Kidney (tissue), 22 donors: ENCODE measurements at places on chromosomes 12 and 14. TPM values are rescaled to one million over a fixed set of nuclear protein-coding genes. Genes with fewer than 3 reads are reported as not detected.

RASAL1 gene
- total RNA-seq = 58.3 TPM

GRCh38 chr14:99148131-99148530 lies 123.9 kb downstream of the BCL11B start:
- peaks cover 5% of the 10 kb centered on the region for H3K27me3 ChIP-seq
- no peaks in the 10 kb centered on the region for H3K4me1 ChIP-seq
- DNase-seq = no peak
- no peak overlapping the region for H3K27ac ChIP-seq

- H3K27me3 ChIP-seq = no peaks in the 10 kb centered on the region
- H3K4me3 ChIP-seq = no peak overlapping the region
- H3K27ac ChIP-seq = no peak overlapping the region
- no peaks in the 10 kb centered on the region for H3K4me1 ChIP-seq
- no peaks in the 10 kb centered on the region for H3K36me3 ChIP-seq
These were observed 62.4 kb upstream of the PSMC1 start for GRCh38 chr14:90193925-90194324.

MUCL1 gene
- total RNA-seq = not detected

DNA sequence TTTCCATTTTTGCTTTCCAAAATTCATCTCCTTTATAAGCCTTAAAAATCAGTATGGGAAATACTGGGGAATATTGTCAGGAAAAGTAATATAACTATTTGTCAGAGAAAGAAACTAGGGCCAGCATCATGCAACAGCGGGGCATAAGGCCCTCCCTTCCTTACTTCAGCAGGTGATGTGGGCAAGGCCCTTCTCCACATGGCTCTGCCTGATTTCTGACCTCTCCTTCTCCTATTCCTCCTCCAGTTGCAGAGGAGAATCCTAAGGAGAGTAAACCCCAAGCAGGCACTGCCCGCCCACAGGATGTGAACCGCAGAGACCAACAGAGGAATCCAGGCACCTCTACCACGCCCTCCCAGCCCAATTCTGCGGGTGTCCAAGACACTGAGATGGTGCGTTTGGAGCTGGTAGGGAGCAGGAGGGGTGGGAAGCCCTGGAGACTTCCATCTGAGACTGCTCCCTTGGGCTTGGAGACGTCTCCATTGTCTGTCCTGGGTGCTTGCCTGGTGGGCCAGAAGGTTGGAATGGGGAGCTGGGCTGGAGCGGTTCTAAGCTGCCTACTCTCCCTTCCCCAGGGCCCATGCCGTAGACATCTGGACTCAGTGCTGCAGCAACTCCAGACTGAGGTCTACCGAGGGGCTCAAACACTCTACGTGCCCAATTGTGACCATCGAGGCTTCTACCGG lies 2.7 kb upstream of the SOAT2 start:
- DNase-seq = no peak
- peaks cover 31% of the 10 kb centered on the region for H3K4me1 ChIP-seq
- no peaks in the 10 kb centered on the region for H3K36me3 ChIP-seq
- H3K27me3 ChIP-seq = no peaks in the 10 kb centered on the region

OR11H7 gene
- not detected for total RNA-seq

- no peaks in the 10 kb centered on the region for H3K36me3 ChIP-seq
- H3K4me1 ChIP-seq = peaks cover 17% of the 10 kb centered on the region
- no peaks in the 10 kb centered on the region for H3K27me3 ChIP-seq
- no peak overlapping the region for H3K27ac ChIP-seq
- DNase-seq = no peak
These were observed 1315.3 kb downstream of the TMEM121 start for GRCh38 chr14:106841701-106842100.

- H3K4me3 ChIP-seq = no peak overlapping the region
- no peak for DNase-seq
These were observed 49.1 kb downstream of the KCNA1 start for GRCh38 chr12:4958697-4959375.

NUP37 gene
- 23.2 TPM for total RNA-seq

ITGB7 gene
- total RNA-seq = 14.5 TPM

DNA sequence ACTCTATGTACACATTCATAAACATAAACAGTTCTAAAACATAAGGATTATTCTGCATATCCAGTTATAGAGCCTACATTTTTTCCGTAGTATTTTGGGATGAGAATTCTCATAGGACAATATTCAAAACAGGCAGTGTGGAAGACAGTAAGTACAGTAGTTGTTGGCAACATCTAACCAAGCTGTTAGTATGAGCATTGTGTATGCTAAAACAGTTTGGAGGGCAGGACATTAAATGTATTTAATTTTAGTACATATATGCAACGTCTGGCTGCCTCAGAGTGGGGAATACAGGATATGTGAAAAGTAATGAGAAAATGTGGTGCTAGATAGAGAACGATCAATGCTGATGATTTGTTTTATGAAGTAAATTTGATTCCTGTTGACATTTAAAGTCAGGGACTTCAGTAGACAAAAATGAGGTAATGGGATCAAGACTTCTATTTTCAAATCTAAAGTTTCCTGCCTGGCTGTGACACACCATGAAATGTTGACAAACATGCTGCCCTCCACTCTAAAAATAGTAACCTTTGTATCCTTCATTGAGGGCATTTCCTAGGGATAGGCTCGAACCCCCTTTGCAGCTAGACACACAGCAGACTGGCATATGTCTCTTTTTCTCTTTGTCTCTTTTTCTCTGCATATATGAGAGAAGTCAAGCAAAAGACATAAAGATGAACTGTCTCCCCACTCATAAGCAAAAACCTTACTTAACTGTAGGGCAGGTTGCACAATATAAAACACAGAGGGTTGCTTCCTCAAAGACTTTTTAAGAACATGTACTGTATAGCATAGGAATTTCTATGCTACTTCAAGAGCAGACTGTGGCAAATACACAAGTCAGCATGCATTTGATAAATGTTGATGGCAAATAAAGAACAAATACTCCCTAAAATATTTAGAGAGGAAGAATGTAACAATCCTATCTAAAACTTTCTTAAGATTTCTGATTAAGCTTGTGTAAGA lies 75.5 kb upstream of the GTF2A1 start:
- no peaks in the 10 kb centered on the region for H3K27me3 ChIP-seq
- no peak overlapping the region for H3K4me3 ChIP-seq
- H3K27ac ChIP-seq = no peak overlapping the region
- DNase-seq = no peak

DNA sequence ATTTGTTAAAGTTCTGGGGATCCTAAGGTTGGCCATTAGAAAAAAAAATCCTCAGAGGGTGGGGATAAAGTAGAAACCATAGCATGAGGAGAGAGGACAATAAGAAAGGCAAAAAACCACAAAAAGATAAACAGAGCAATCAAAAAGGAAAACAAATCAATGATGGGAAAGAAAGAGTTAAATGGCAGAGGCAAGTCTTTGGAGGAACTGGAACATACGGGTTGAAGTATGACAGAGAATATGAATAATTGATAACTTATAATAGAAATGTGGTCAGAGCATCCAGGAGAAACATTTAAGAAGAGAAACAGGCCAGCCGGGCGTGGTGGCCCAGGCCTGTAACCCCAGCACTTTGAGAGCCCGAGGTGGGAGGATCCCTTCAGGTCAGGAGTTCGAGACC lies 17.8 kb upstream of the SALL2 start:
- no peak for DNase-seq
- H3K27ac ChIP-seq = no peak overlapping the region
- H3K4me3 ChIP-seq = no peak overlapping the region
- H3K4me1 ChIP-seq = no peaks in the 10 kb centered on the region
- H3K27me3 ChIP-seq = no peaks in the 10 kb centered on the region

GRCh38 chr14:54395716-54396115 lies 1.1 kb upstream of the CDKN3 start:
- no peak for DNase-seq
- no peaks in the 10 kb centered on the region for H3K36me3 ChIP-seq
- peaks cover 4% of the 10 kb centered on the region for H3K4me1 ChIP-seq
- no peaks in the 10 kb centered on the region for H3K27me3 ChIP-seq
- H3K4me3 ChIP-seq = no peak overlapping the region

- no peaks in the 10 kb centered on the region for H3K4me1 ChIP-seq
- DNase-seq = no peak
- no peaks in the 10 kb centered on the region for H3K36me3 ChIP-seq
These were observed 242.2 kb upstream of the NPAS3 start for GRCh38 chr14:32696325-32697091.

ISM2 gene
- 0.57 TPM for total RNA-seq

DNA sequence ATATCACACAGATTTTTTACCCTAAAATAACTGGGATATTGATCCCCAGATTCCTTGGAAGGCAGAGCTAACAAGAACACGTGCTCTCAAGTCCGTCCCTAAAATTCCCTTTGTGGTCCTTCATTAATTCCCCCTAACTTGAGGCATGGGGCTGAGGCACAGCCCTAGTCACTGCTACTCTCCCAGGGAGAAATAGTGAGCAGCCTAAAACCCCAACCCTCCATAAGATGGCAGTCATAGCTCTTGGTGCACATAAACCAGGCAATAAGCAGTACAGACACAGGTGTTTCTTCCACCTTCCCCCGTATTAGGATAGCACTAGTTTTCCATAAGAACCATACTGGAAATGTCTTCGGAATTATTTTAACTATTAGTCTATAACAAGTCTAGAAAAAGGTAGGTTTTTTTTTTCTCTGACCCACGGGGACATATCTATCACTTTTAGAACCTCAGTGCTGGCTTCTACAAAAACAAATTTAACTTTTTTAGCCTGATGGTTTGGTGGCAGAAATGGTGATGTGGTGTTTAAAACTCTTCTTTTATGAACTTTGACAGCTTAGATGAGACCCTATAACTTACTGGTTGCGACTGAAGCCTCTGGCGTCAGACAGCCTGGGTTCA lies 3.1 kb upstream of the ARHGEF40 start:
- H3K27ac ChIP-seq = no peak overlapping the region
- H3K4me3 ChIP-seq = no peak overlapping the region
- no peak for DNase-seq
- H3K36me3 ChIP-seq = no peaks in the 10 kb centered on the region

DNA sequence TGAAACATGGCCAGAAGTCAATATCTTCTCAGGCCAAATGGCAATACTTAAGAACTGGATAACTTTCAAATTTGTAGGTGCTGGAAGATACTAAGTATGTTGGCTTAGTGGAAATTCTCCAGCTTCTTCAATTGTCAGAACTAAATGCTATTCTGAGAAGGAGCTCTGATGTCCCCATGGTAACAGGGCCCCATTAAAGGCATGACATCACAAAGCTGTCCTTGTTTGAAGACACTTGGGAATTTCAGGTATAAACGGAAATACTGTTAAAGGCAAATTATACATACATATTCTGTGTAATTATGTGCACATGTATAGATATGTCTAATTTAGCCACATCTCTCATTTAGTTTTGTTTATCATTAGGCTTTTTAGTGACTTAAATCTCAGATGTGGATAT lies 210.0 kb upstream of the SEL1L start:
- no peak overlapping the region for H3K27ac ChIP-seq
- H3K27me3 ChIP-seq = no peaks in the 10 kb centered on the region
- no peaks in the 10 kb centered on the region for H3K4me1 ChIP-seq
- no peak overlapping the region for H3K4me3 ChIP-seq
- DNase-seq = no peak
- H3K36me3 ChIP-seq = no peaks in the 10 kb centered on the region

GRCh38 chr14:31884776-31885379 lies 192.2 kb upstream of the ARHGAP5 start:
- H3K27ac ChIP-seq = no peak overlapping the region
- no peak overlapping the region for H3K4me3 ChIP-seq
- DNase-seq = no peak
- H3K27me3 ChIP-seq = no peaks in the 10 kb centered on the region

- no peaks in the 10 kb centered on the region for H3K36me3 ChIP-seq
- no peaks in the 10 kb centered on the region for H3K27me3 ChIP-seq
These were observed 16.0 kb downstream of the PDE1B start for GRCh38 chr12:54565310-54565985.

DNA sequence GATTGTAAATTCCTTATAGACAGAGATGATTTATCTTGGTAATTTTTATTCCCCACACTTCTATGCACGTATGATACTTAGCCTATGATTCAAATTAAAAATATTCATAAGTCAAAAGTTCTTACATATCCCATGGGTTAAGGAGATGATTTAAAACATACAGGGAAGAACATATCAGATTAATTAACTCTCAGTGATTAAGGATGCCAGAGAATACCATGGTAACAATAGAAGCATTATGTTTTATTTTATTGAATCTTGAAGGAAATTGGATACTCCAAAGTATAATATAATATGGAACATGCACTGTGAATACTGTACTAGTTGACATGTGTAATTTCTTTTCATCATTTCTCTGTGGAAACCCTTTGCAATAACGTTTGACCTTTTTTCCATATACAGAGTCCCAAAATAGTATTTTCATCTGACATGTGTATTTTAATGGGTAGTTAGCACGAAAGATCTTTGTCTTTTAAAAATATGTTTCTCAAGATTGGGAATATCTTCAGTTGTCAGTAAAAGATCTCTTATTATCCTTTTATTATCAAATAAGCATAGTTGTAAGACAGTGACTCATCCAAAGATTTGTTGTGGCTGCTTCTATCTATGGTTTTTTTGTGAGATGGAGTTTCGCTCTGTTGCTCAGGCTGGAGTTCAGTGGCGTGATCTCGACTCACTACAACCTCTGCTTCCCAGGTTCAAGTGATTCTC lies 166.7 kb downstream of the RAD51B start:
- no peak overlapping the region for H3K27ac ChIP-seq
- no peaks in the 10 kb centered on the region for H3K36me3 ChIP-seq
- no peak for DNase-seq
- H3K4me3 ChIP-seq = no peak overlapping the region
- H3K4me1 ChIP-seq = no peaks in the 10 kb centered on the region

DNA sequence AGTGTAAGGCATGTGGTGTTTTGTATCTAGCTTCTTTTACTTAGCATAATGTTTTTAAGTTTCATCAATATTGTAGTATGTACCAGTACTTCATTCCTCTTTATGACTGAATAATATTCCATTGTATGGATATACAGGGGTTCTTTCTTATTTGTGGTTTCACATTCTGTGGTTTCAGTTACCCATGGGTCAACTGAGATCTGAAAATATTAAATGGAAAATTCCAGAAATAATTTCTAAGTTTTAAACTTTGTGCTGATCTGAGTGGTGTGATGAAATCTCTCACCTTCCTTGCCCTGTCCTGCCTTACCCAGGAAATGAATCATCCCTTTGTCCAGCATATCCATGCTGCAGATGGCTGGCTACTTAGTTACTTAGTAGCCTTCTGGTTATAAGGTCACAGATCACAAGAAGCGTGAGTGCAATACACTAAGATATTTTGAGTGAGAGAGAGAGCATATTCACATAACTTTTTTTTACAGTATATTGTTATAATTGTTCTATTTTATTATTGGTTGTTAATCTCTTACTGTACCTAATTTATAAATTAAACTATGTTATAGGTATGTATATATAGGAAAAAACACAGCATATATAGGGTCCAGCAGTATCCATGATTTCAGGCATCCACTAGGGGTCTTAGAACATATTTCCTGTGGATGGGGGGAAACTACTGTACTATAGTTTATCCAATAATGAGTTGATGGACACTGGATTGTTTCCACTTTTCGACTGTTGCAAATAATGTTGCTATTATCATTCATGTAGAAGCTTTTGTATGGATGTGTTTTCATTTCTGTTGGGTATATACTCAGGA lies 59.6 kb upstream of the LRTM2 start:
- no peak overlapping the region for H3K4me3 ChIP-seq
- DNase-seq = no peak
- no peaks in the 10 kb centered on the region for H3K36me3 ChIP-seq

LRP6 gene
- total RNA-seq = 44.1 TPM
